ENCODE measurements at places on chromosomes 1 and 21. TPM values are rescaled to one million over a fixed set of nuclear protein-coding genes. Genes with fewer than 3 reads are reported as not detected.

DNA sequence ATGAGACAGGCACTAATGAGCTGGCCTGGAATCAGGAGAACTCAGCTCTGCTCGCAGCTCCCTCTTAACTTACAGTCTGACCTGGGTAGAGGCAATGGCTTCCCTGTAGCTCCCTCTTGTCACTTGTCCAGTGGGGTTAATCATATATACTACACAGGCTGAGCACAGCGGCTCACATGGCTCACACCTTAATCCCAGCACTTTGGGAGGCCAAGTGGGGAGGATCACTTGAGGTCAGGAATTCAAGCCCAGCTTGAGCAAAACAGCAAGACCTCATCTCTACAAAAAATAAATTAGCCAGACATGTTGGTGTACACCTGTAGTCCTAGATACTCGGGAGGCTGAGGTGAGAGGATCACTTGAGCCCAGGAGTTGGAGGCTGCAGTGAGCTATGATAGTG is 4.2 kb downstream of the S100A6 start:
- no peak for DNase-seq

DNA sequence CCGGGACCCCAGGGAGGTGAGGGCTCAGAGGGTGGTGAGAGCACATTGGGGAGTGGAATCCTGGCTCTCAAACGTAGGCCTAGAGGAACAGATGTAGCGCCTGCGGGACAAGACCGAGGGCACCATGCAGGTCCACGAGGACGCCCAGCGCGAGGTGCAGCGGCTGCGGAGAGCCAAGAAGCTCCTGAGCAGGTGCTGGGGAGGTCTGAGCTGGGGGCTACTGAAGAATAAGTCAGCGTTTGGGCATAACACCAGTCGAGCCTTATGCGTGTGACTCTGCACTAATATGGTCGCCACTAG is 2.6 kb upstream of the NBPF3 start:
- no peak for DNase-seq

The AMY1A gene
- total RNA-seq: not detected

The TAS1R1 gene
- not detected for total RNA-seq

- DNase-seq: no peak
These were observed 1.3 kb downstream of the PRDM2 start for GRCh38 chr1:13701271-13701640.

The DMRTA2 gene
- not detected for total RNA-seq

All from activated naive CD4-positive, alpha-beta T cell treated with anti-CD3 and anti-CD28 coated beads, Interleukin-2, amount 50 U/mL, for 72 hours (primary cell).